ENCODE measurements at places on chromosomes 2 and 18. TPM values are rescaled to one million over a fixed set of nuclear protein-coding genes. Genes with fewer than 3 reads are reported as not detected.

ARHGEF4 gene
- total RNA-seq: not detected

VSNL1 gene
- not detected for total RNA-seq

CDH7 gene
- under 0.01 TPM for total RNA-seq

CD28 gene
- total RNA-seq: 2.9 TPM

MARCO gene
- total RNA-seq: not detected

KCNJ3 gene
- total RNA-seq: 2.8 TPM

B4GALT6 gene
- total RNA-seq: not detected

SH3RF3 gene
- total RNA-seq: 0.87 TPM

ALKAL2 gene
- 29.8 TPM for total RNA-seq

ANXA4 gene
- total RNA-seq: 40.8 TPM

CYRIA gene
- total RNA-seq: 10.5 TPM

MROH2A gene
- not detected for total RNA-seq

TFPI gene
- 30.0 TPM for total RNA-seq

ALPG gene
- not detected for total RNA-seq

MLPH gene
- 379 TPM for total RNA-seq

MAPRE3 gene
- 9.9 TPM for total RNA-seq

SPATS2L gene
- 36.8 TPM for total RNA-seq

GPR75 gene
- 9.4 TPM for total RNA-seq

LAMA3 gene
- total RNA-seq: 182 TPM

TMEM178A gene
- total RNA-seq: 4.5 TPM

HJURP gene
- total RNA-seq: 2.7 TPM

NEB gene
- total RNA-seq: 0.72 TPM

DYNAP gene
- not detected for total RNA-seq

All from stomach (tissue), 19 donors.